ENCODE measurements at places on chromosomes 3 and 15.

GRCh38 chr15:99580076-99580475 is 14.3 kb downstream of the MEF2A start:
- DNase-seq, result no peak

DNA sequence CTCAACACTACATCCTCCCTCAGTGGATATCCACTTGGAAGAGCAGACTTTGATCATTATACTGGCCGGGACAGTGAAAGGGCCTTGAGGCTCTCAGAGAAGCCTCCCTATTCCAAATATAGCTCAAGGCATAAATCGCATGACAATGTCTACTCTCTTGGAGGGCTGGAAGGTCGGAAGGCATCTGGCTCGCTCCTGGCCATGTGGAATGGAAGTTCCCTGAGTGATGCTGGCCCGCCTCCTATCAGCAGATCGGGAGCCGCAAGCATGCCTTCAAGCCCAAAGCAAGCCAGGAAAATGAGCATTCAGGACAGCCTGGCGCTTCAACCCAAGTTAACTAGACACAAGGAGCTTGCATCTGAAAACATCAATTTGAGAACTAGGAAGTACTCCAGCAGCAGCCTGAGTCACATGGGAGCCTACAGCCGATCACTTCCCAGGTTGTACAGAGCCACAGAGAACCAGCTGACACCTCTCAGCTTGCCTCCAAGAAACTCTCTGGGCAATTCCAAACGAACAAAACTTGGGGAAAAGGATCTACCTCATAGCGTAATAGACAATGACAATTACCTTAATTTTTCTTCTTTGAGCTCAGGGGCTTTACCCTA is 25.4 kb downstream of the PHLDB2 start:
- no peak for DNase-seq

- DNase-seq, result no peak
Observed at GRCh38 chr3:113743006-113743630, 2.9 kb downstream of the NAA50 start.

- DNase-seq, result no peak
Observed at GRCh38 chr15:82313446-82313845, 35.8 kb downstream of the GOLGA6L10 start.

- no peak for DNase-seq
Observed at GRCh38 chr3:160218136-160218535, 7.1 kb upstream of the C3orf80 start.

DNA sequence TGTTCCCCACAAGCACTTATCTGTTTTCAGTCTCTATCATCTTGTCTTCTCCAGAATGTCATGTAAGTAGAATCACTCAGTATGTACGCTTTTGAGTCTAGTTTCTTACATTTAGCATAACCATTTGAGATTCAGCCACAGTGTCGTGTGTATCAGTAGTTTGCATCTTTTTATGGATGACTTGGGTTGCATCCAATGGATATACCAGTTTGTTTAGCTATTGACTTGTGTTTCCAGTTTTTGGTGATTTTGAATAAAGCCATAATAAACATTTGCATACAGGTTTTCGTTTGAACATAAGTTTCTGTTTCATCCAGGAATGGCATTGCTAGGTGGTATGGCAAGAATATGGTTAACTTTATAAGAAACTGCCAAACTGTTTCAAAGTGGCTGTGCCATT is 12.1 kb downstream of the GRIP2 start:
- no peak for DNase-seq

GRCh38 chr15:39416258-39416657 is 164.6 kb upstream of the THBS1 start:
- no peak for DNase-seq

DNA sequence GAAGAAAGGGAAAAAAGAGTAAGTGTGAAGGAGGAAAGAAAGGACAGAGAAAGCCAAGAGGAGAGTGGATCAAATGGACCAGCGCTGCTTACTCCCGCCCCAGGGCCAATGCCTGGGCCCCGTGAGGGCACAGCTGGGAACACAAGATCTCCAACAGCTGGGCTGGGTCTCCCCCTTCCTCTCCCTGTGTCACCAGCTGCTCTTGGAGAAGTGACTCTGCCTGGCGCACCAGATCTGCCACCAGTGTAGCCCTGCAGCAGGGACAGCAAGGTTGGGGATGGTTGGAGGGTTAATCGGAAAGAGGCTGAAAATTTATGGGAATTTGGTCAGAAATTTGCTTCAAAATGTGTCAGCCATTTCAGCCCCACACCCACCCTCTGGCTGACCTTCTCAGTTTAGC is 8.4 kb downstream of the CDAN1 start:
- DNase-seq, result no peak

DNA sequence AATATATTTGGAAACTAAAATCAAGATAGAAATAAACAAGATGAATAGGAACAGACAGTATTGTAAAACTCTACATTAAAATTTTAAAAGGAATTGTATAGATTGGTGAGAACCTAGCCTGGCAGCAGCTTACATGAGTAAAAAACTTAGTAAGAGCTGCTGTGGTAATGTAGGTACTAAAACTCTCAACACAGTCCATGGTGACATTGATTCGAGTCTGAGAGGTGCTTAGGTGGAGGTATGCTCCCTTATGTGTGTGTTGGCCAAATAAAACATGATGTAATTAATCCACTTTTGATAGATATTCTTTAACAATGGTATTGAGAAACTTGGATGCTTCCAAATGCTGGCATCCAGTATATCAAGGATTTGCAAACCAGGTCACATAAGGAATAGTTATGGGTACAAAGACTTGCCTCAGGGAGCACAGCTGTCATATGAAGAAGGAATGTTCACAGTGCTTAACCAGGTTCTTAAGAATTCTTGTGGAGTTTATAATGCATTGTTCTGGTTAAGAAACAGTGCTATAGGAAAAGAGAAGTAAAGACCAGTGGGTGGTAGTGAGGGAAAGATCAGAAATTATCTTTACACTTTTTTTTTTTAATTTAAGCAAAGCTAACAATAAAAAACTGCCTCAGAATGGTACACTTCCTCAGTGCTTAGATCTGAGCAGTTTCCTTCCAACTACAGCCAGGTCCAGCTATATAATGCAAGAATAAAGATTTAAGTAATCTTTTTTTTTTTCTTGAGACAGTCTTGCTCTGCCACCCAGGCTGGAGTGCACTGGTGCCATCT is 24.6 kb upstream of the IL20RB start:
- no peak for DNase-seq

DNA sequence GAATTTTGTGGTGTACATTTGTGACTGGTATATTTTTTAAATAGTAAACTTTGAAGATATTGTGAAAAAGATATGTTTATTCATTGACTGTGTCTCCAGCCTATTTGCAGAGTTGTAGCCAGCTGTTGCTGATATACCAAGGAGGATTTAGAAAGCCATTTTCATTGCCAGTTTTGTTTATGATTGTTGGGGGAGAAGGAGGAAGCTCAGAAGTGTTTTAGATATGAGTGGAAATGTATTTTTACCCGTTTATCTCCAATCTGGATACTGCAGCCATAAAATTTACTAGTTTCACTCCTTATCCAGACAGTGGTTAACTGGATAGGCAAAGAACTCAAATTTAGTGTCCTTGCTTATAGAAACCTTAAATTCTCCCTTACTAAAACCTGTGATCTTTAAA is 18.8 kb downstream of the ATP11B start:
- DNase-seq, result no peak

Data from NCI-H69 (cell line).